ENCODE measurements at places on chromosomes 6 and 20.

DNA sequence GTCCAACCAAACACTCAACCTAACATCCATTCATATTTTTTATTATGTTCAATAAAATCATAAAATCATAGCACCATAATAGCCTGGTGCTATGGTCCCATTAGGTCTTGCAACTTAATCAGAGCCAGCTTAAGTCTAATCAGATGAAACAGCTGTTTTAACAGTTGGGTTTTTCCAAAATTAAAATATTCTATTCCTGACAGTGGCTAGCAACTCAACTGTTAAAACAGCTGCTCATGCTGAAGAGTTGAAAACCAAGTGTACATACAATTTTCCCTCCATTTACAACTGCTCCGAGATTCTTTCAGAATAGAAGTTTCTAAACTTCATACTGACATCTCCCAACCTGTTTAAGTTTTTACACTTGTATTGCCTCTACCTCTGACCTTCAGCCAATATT is 89.5 kb downstream of the UBE3D start:
- no peak for DNase-seq

- no peak for DNase-seq
These were observed 5.9 kb downstream of the ESF1 start for GRCh38 chr20:13778827-13779226.

GRCh38 chr20:10805764-10806163 is 132.0 kb upstream of the JAG1 start:
- no peak for DNase-seq

- no peak for DNase-seq
These were observed 100.7 kb downstream of the CDH26 start for GRCh38 chr20:60058879-60059278.

DNA sequence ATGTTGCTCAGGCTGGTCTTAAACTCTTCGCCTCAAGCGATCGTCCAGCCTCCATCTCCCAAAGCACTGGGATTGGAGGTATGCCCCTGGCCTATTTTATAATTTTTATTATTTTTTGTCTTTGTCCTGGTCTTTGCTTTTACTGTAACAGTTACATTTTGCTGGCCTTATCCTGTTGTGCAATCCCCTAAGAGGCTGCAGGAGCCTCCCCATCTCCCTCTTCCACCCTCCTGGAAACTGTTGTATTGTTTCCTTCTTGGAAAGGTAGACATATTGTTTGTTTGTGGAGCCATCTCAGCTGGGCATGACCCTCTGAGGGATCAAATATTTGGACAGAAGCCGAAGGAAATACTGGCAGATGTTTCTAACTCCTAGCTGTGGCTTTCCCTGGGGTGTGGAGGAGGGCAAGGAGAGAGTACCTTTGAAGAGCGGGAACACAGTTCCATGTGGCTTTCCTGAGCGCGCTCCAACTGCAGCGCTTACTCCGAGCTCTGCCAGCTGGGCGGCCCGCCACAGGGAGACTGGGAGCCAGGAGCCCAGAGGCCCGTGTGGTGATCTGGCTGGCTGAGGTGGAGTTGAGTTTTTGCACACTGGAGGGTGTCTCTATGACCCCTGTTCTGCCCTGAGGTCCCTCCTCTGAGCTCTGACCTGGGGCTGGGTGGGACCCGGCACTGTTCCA is 4.9 kb downstream of the MAPK13 start:
- DNase-seq, result no peak

DNA sequence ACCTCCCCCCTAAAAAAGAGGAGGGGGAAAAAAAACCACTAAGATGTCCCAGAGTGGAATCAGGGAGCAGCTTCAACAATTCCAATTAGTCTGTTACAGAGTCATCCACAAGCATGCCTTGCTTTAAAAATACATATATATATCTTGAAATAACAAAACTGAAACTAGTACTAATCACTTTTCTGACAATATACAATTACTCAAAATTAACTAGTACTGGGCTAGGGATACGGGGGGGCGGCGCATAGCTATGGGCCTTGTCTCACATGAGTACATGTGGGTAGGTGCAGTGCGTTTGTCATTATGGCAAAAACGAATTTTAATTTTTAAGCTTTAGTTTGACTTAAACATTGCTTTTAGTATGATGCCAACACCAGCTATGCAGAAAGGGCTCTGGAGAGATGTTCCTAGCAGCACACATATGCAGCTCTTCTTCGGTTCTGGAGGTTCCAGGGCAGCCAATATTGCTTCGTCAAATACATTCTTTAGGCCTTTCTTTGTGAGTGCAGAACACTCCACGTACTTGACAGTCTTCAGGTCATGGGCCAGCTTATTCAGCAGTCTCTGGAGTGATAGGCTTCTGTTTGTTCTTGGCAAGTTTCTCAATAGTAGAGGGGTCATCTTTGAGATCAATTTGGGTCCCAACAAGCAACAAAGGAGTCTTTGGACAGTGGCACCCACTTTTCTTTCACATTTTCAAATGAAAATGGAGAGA is 38.8 kb downstream of the ITCH start:
- no peak for DNase-seq

DNA sequence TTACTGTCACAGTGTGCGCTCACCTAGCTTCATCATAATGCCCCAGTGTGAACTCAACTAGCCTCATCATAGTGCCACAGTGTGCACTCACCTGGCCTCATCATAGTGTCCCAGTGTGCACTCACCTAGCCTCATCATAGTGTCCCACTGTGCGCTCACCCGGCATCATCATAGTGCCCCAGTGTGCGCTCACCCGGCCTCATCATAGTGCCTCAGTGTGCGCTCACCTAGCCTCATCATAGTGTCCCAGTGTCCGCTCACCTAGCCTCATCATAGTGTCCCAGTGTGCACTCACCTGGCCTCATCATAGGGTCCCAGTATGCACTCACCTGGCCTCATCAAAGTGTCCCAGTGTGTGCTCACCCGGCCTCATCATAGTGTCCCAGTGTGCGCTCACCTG is 10.6 kb downstream of the TMEM242 start:
- no peak for DNase-seq

DNA sequence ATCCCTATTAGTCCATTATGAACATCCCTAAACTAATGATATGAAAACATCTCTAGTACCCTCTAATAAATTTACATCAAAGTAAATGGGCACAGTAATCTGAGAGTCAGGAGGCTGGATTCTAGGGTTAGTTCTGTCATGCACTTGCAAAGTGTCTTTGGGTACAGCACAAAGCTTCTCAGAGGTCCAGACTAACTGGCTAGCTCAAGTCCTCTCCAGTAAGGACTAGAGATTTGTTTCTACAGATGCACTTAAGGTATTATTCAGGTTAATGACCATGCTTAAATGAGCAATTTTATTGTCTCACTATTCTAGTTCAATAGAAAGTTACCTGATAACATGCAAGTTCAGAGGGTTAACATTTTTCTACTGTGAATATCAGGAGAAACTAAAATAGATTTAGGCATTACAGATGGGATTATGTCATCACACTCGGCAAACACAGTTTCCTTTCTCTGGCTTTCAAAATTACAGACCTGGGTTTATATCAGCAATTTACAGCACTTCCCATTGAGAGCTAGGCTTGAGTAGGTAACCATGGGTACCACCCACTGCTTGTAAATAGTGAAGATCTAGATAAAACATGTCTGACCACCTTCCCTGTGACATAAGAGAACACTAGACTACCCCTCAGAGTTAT is 402.9 kb upstream of the RUNX2 start:
- no peak for DNase-seq

- no peak for DNase-seq
These were observed 40.0 kb upstream of the L3MBTL3 start for GRCh38 chr6:129978148-129978916.

GRCh38 chr6:170045563-170045960 is 245.3 kb downstream of the DLL1 start:
- no peak for DNase-seq

DNA sequence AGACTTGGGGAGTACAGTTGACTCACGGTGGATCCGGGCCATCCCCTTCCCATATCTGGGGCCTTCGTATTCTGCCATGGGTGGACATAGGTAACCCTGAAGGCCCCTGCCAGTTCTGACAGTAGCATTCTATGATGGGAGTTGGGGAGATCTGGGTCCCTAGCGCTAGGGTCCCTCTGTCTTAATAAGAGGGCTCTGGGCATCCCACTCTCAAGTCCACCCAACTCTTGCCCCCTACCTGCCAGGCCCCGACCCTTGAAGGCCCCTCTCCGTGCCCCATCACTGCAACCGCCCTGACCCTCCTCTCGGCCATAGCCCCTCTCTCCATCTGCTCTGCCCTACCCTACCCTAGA is 6.5 kb upstream of the CAPN11 start:
- no peak for DNase-seq

All from substantia nigra (tissue), 51 donors.